ENCODE measurements at places on chromosomes 1 and 21.

DNA sequence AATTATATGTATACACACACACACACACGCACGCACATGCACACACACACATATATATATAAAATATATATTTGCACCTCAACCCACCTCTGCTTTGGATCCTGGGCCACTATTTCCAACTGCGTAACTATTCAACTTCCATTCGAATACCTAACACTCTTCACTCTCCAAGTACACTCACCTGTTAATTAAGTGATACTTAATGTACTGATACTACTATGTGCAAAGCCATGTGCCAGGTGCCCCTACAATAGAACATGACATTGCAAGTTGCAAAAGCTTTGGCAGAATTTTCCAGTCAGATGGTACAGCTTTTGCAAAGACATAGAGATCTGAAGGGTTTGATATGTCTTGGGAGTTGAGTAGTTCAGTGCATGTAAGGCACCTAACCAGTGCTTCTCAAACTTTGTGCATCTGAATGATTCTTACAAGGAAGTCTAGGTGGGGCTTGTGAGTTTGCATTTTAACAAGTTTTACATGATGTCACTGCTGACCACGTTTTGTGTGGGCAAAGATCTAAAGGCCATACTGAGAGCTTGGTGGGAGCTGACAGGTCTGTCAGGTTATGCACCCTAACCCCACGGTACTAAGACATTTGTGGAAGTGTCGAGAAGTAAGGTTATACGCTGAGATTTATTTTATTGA is 7.2 kb downstream of the CXADR start:
- no peak for DNase-seq

- no peak for DNase-seq
These were observed 19.6 kb upstream of the FAM89A start for GRCh38 chr1:231059566-231060193.

GRCh38 chr21:43021191-43021590 is 46.8 kb downstream of the PKNOX1 start:
- DNase-seq = no peak

DNA sequence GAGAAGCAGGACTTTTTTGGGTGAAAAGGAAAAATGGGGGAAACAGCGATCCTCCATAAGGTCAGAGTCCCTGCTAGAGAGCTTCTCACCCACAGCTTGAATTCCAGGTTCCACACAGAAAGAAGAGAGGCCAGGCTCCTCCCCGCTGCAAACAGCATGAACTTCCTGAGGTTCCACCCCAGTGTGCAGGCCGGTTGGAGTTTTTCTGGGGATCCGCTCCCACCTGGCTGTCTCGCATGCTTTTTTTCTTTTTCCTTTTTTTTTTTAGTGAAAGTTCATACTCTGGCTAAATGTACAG is 595.1 kb upstream of the ZP4 start:
- no peak for DNase-seq

GRCh38 chr1:160795951-160796383 is at the start of gene LY9:
Gene LY9, plus strand, starts transcription at chr1:160796174. Its CDS starts 14 bp downstream, at chr1:160796188.
- no peak for DNase-seq
